COLO829 (cell line): ENCODE measurements at places on chromosomes 3 and 15.
A peak's percentile ranks its signal among the peaks of the same experiment; 100 is the strongest.

DNA sequence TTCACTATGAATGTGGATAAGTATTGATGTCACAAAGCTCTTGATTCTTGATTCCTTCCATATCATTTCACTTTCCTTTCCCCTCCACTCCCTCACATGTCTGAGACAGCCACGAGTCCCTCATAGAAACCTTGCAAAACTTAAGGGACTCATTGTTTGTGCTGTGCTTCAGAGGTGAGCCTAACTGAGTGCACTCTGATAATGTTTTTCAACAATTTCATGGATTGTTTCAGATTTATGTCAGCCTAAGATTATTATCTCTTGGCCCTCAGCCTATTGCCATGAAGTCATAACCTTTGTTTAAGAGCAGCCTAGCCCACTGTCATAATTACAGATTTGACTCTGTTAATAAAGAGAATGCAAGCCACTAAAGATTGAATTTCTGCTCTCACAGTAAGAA lies 363.6 kb downstream of the MECOM start:
- no peak for DNase-seq

GRCh38 chr3:161108840-161109239 lies 3.7 kb upstream of the B3GALNT1 start:
- no peak for DNase-seq

GRCh38 chr3:13543253-13543652 lies 5.7 kb upstream of the FBLN2 start:
- no peak for DNase-seq

DNA sequence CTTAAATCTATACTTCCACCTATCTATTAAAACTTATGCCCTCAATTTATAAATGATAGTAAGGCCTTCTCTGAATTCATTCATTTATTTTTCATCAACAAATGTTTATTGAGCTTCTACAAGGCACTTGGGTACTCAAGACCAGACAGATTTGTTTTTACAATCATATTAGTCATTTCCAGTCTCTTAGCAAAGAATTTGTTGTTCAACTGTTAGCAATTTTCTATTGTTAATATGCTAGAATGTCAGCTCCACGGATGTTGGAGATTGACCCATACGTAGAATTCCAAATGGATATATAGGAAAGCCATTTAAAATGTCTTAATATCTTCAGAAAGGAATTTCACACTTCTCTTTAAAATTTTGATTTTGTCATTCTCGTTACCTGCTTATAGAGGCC lies 36.7 kb downstream of the ZBTB38 start:
- no peak for DNase-seq

DNA sequence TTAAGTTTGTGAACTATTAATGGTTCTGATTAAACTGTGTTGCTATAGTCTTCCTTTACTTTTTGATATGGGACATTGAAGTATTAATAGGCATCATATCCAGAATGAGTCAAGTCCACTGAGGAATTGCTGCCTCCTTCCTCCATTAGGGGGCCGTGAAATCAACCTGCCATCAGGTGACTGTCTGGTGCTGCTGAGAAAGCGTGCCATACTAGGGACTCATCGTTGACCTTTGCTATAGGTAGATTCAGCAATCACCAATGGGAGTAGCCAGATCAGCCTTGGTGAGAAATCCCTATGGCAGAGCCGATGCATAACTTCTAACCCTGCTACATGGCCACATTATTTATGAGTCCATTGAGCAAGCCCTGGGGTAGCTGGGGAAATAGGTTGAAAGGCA lies 30.1 kb upstream of the SLC28A2 start:
- DNase-seq = no peak

DNA sequence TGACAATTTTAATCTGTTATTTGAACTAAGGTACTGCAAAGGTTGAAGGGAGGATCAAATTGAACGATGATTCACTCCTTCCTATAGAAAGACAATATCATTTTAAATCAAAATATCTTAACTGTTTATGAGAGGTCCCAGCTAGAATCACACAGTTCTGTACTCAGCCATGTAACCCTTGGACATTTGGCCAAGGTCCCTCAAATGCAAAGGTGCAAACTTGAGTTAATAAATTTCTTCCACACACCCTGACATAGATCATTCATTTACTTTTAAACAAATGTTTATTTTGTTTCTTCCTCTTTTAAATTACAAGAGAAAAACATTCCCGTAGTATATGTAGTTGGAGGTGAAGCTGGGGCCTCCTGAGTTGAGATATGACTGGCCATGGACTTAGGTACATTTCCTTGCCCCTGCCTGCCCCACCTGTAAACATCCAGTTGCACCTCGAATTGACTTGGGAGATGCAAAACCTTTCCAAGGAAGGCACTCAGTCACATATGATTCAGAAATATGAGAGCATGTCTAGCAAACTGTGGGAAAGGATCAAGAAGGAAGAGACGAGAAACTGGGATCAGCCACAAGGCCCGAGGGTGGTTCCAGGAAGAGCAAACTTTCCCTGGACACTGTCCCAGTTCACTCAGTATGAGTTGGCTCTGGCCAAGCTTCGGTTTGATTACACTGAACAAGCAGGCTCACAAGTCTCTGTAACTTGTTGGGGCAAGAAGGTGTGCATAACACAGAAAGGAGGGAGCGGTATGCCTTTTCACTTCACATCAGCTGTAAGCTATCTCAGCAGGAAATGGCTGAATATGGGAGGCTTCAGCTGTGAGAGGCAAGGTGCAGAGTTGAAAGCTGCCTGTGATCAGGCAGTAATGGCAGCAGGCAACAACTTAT lies 6.7 kb downstream of the TNFSF10 start:
- no peak for DNase-seq

GRCh38 chr3:37492977-37493471 lies 318.6 kb upstream of the LRRFIP2 start:
- DNase-seq = peak; percentile 93

DNA sequence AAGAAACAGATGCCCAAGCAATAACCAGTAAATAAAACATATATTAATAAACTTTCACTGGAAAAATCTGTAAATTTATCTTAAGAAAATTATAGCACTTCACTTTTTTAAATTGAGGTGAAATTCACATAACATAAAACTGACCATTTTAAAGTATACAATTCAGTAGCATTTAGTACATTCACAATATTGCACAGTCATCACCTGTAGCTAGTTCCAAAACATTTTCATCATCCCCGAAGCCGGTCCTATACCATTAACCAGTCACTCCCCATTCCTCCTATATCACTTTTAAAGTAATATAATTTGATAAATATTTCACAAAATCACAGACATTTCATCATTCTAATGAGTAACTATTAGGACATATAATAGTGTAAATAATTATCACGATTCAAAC lies 8.0 kb upstream of the LRRIQ4 start:
- no peak for DNase-seq

DNA sequence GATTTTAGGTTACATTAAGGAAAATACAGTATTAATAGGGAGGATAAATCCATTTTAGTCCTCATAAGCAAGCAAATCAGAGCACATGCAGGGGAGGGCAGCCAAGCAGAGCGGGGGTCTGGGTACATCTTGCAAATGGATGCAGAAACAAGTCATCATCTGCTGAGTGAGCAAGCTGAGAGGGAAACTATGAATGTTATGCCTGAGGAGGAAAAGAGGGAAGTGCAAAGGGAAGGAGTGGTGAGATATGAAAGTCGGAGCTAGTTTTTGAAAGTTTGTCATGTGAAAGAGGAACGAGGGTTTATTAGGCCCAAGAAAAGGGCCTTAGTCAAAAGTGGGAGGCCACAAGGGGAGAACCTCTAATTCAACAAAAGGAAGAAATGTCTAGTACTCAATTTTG lies 15.4 kb downstream of the PTX3 start:
- no peak for DNase-seq

DNA sequence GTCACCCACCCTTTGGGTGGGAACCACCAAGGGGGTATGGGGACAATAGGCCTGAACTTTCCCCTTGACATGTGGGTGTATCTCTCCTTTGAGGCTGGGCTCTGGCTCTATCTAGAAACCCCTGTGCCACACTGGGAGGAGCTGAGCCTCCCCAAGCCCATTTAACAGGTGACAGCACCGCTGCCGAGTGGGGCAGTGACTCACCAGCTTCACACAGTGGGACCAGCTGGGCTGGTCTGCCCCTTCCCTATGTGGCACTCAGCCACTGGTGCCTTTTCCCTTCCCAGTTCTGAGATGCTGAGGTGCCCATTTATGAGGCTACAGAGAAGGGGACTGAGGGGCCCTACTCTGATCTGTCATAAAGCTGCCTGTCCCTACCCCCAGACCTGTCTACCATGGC lies 5.1 kb downstream of the PSTPIP1 start:
- DNase-seq = no peak

GRCh38 chr3:9229879-9230278 lies 19.6 kb downstream of the SRGAP3 start:
- DNase-seq = no peak

- no peak for DNase-seq
Measured at GRCh38 chr3:156635034-156635433, 39.4 kb upstream of the TIPARP start.

GRCh38 chr3:130414457-130414856 lies 69.0 kb downstream of the COL6A5 start:
- no peak for DNase-seq

DNA sequence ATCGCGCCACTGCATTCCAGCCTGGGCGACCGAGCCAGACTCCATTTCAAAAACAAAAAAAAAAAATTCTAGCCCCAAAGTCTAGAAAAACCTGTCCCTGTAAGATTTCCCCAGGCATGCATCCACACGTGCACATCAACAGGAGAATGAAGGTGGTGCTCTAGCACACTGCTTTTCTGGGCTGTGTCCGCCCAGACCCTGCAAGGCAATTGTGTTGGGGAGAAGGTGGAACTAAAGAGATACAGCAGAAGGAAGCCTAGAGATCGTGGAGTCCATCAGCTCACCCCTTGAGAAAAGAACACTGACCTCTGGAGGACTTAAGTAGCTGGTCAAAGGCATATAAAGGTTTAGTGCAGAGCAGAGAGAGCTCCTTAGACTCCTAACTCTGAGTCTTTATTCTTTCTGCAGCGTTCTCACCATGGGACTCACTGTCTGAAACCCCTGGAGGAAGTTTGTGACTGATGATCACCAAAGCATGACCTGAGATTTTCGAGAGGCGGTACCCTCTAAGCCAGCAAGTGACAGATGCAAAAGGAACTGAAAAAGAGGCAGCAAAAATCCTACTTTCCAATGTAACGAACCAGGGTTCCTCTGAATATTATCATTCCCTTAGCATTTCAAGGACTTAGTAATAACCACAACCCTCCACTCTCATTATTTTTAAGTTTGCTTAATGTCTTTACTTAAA lies 179.8 kb downstream of the MEX3B start:
- no peak for DNase-seq
